NCI-H1417 (cell line): ENCODE measurements at places on chromosomes 12 and 14.

DNA sequence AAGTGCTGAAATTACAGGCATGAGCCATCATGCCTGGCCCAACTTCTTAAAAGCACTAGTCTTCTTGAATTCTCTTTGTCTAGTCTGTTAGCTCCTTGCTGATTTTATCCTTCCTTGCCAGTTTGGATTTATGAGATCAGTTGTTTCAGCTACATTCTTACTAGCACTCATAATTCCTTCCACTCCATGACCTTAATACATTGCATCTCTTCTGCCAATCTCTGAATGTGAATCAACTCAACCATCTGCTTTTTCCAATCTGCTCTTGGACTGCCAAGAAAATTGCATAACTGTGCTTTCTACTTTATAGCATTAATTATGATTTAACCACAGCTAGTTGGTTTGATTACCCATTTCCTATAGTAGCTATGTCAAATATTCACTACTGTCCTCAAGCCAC, 14.9 kb upstream of the HEATR5A start:
- DNase-seq: no peak

DNA sequence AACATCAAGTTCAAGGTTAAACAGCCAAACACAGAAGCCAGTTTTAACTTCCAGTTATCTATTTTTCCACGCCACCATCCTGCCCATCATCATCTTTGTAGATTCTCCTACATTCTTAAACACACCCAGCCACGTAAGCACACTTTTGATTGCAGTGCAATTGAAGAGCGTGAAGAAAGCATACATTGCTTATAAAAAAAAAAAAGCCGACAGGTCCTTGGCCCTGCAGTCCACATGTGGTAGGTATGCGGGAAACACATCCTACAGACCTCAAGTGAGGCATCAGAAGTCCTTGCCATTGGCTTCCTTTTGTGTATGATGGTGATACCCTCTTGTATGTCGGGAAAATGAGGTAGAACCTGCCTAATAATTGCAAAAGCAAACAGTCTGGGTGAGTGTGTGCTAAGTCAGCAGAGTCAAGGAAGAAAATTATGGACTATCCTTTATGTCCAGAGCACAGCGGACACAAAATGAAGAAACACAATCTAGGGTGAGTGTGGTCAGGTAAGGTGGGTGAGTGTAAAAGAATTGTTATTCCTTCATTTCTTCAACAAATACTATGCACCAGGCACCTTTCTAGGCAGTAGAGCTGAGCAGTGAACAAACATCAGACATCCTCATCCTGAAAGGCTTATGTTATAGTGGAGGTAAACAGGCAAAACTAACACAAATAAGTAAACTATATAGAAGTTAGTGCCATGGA, 51.5 kb downstream of the EID3 start:
- no peak for DNase-seq

GRCh38 chr12:117472983-117473382, 111.6 kb upstream of the NOS1 start:
- DNase-seq: no peak

DNA sequence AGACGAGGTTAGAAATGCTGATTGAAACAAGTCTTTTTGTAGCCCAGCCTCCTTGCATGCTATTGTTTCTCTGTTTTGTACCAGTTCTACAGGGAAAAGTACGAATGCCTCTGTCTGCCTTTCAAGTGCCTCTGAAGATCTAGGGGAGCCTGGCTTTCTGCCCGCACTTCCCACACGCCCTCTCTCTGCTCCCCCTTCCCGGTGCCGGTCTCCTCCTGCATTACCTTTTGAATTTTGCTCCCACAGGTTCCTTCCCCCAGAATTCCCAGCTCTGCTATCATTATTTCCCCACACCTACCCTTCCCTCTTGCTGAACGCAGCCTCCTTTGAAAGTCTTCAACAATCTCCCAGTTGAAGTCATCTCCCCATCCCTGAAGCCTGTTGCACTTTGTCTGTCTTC, 689.7 kb downstream of the BCL11B start:
- no peak for DNase-seq

DNA sequence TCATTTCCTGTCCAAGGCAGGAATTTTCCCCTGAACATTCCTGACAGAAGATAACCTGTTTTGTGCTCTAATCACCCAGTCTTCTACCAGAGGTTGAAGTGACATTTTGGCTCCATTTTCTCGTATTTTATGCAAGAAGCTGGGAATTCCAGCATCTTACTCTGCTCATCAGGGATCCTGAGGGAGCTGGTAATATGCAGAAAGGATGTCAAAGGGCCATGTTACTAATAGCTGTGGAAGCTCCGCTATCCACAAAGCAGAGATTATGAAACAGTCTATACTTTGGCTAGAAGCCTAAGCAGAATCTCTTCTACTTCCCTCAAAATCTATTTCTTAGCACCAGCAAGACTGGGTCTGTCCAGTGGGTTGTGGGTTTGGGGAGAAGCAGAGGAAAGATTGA, 613.0 kb downstream of the DIO2 start:
- no peak for DNase-seq

DNA sequence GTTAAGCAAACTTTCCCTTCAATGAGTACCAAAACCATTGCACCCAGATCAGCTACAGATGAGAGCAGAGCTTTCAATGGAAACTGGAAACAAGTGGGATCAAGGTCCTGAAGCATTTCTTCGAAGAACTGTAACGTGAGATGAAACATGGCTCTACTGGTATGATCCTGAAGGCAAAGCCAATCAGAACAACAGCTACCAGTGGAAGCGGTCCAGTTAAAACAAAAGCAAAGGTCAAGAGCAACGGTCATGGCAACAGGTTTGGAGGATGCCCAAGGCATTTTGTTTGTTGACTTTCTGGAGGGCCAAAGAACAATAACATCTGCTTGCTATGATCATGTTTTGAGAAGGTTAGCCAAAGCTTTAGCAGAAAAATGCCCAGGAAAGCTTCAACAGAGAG, 137.9 kb upstream of the CPSF6 start:
- DNase-seq: peak; percentile 27

DNA sequence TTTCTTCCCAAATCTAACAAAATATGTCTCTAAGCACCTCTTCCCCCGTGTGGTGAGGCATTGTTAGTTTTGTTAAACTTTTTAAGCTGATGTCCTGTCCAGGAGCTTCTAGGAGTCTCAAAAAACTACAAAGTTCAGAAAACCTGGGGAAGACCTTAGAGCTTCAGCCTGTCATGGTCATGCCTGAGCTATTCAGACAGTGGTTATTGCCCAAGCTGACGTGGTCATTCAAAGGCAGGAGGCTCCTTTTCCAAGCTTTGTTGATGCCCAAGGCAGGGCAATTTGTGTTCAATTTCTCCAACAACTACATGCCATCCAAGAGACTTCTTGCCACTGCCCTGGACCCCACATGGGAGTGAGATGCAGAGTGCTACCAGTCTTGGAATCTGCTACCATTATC, 5.8 kb upstream of the LYZ start:
- no peak for DNase-seq
